ENCODE measurements at places on chromosomes 2 and 18.

DNA sequence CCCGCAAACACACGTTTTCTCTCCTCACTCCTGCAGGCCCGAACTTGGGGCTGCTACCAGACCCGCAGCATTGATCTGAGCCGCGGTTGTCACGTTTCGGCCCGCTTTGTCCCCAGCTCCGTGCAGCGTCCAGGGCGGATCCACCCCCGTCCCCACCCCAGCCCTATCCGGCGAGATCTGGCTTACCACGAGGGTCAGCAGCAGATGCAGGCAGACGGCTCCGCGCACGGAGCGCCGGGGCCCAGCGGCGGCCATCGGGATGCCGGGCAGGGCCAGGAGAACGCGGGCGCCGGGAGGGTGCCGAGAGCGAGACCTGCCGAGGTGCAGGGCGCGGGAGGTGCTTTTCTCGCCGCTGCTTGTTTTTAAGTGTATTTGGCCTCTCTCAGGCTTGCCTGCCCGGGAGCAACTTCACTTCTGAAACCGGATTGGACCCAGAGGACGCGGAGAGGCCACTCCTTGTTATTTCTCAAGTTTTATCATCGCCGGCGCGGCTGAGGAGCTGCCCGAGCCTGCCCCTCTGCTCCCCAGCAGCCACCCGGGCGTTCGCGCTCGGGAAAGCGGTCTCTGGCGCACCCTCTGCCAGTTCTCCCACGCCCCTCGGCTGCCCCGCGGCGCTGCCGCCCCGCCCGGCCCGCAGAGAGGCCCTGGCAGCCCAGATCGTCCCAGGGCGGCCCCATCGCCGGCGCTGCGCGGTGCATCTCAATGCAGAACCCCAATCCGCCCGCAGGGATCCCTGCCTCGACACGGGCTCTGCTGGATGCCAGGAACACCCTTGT is at the start of gene DSC3:
TSS of gene DSC3 (minus strand) at position 337 of the 776 bp plus-strand sequence. CDS start at position 255, 82 bp downstream.
- peak; percentile 23 for DNase-seq

DNA sequence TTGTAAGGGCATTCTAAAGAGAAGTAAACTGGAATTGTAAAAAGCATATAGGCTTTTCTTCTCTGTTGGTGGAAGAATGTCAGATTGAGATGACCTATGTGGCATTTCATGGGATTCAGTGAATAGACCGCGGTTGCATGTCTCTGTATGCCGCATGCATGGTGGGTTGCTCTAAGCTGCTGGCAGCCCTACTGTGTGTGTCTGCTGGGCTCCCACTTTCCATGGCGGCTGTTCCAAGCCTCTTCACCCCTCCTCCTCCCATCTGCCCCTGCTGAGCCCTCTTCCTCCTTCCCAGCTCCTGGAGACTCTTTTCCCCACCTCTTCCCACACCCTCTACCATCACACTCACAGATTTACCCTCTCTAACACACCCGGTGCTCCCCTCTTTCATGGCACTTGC is 12.6 kb downstream of the ATP6V1C2 start:
- no peak for DNase-seq

- DNase-seq: peak; percentile 71
These were observed 16.6 kb upstream of the PCBP1 start for GRCh38 chr2:70070542-70071268.

- no peak for DNase-seq
These were observed 221.3 kb upstream of the TMEFF2 start for GRCh38 chr2:192416060-192416459.

GRCh38 chr2:31467426-31467825 is 52.9 kb upstream of the XDH start:
- DNase-seq: no peak

DNA sequence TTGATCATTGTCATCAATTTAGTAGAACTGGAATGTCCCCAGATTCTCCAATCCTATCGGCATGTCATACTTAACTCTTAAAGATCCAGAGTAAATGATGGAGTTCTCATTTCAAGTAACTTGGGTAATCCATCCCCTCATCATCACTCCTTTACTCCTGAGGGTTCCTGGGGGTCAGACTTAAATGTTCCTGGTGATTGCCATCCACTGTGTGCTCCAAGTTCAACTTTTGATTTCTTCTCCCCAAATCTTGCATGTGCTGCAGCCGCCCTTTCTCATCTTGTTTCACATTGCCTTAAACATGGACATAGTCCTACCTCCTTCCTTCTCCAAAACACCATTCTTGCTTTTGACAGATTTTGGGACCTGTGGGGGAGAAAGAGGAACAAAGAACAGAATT is 43.2 kb downstream of the HNMT start:
- DNase-seq: no peak

DNA sequence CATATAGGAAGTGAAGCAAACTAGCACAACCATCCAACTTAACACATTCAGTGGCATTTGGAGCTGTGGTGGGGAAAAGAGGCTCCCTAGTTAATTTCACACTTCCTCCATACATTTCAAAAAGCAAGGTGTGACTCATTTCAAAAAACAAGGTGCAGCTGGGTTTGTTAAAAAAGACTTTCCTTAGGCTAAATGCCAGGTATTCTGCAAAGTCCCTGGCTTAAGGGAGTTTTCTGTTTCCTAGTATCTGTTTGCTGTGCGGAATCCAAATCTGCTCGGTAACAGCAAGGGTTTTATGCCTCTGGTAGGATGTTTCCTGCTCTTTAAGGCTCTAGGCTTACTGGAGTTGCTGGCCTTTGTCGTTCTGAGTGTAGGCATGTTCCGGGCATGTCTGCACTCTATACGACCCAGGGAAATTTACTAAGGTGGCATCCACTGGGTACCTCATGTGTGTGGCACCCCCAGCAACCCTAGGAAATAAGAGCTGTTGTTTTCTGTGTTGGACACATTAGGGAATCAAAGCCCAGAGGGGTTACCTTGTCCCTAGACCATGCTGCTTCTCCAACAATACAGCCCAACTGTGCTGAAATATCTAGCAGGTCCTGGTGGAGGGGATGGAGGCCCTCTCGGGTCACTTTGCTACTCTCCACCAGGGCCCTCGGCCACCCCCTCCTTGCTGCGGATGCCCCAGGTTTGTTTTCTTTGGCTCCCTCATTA is 634 bp upstream of the MSGN1 start:
- no peak for DNase-seq

- peak; percentile 77 for DNase-seq
These were observed 150.0 kb upstream of the ALKAL2 start for GRCh38 chr2:437756-438393.

DNA sequence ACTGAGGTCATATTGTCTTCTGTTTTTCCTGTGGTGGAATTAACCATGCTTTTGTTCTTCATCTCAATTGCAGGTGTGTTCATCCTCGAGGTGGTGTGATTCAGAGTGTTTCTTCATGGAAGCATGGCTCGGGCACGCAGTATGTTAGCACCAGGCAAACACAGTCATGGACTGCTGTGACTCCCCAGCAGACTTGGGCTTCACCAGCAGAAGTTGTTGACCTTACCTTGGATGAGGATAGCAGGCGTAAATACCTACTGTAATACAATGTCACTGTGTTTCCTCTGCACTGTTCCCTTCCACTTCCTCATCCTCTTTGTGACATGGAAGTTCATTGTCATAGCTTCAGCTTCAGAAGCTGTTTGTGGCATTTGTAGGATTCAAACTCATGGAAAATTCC is 158.7 kb downstream of the HAUS1 start:
- no peak for DNase-seq

- DNase-seq: peak; percentile 60
These were observed 79.2 kb downstream of the LAMA1 start for GRCh38 chr18:7038330-7038851.

GRCh38 chr2:220081171-220081570 is 453.7 kb downstream of the SLC4A3 start:
- no peak for DNase-seq

DNA sequence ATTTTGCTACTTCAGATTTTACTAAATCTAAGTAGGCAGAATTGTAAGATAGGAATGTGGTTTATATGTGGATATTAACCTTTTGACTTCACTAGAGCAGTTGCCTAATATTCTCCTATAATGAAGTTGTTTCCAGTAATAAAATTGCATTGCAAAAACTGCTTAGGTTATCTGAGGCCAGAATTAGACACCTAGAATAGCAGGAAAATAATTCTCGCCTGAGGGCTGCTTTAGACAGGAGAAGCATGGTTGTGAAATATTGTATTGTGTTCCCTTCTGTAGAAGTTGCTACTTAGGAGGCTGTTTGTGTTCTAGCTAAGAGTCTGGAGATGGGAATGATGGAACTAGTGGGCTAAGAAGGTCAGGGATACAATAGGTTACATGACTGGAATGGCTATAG is 146.3 kb downstream of the PLCL1 start:
- DNase-seq: no peak

DNA sequence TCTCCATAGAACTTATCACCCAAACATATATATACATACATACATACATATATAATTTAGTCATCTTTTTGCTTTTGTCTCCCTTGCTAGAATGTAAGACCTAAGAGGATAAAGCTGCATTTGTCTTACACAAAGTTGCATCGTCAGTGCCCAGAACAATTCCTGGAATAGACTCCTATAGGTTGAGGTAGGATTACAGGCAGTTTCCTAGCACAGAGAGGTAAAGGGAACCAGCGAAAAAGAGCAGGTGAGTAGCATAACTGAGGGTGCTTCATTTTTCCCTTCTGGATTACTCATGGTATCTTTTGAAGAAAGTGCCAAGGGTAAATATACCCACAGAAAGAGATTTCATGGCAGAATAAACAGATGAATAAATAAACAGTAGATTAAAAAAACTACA is 68.1 kb upstream of the AMMECR1L start:
- DNase-seq: no peak
